ENCODE measurements at places on chromosomes 2 and 18. TPM values are rescaled to one million over a fixed set of nuclear protein-coding genes. Genes with fewer than 3 reads are reported as not detected.

DNA sequence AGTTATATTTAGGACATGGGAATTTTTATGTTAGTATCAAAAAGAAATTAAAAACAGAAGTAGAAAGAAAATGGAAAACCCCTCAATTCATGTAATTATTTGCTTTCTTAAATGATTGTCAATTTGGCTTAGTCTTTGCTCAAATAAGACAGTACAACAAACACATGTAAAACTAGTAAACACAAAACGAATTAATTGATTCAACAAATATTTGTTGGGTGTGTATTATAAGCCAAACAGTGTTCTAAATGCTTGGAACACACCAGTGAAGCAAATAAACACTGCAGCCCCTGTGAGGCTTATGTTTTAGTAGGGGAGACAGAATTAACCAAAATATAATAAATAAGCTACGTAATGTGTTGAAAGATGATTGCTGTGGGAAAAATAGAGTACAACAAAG, 234.5 kb upstream of the STON1 start:
- no peak for DNase-seq

DNA sequence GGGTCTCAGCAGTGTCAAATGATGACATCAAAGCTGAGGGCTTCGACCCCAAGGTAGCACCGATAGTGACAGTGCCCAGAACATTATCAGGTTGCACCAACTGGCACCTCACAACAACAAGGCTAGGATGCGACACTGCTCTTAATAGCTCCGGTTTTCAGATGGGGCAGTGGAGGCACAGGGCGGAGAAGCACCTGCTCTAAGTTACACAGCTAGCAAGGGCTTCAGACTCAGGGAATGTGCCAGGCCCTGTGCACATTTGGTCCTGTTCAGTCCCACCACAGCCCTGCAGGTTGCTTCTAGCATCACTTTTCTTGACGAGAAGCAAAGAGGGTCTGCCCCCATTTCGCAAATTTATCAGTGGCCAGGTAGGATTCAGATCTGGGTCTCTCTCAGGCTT, 74.1 kb downstream of the DGKD start:
- no peak for DNase-seq

Gene HOXD3
- total RNA-seq = not detected

DNA sequence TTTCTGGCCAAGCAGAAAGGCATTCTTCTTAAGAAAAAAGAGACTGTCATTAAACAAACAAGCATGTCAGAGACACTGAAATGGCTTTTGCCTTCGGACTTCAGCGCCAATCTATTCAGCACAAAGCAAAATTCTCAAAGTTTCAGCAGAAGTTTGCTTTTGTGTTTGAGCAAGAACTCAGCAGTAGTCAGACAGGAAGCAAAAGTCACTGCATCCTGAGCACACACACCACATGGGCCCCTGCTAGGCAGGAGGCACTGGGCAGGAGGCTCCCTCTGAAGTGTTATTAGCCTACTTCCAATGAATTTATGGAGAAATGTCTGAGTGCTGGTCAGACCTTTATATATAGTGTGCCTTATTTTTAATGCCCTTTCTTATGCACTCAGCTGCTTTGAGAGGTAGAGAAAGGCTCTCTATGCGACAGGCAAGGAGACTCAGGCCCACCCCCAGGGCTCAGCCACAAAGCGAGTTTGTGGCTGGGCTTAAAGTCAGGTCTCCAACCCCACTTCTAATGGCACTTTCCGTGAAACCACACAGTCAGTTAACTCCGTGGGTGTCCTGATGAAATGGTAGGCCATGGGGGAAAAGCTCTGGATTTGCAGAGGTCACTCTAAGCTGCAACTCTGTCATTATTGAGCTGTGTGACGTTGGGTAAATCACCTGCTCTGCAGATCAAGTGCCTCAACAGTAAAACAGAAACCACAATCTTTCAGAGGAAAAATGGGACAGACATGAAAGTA, 161.0 kb upstream of the TMEM200C start:
- peak; percentile 25 for DNase-seq

Gene PARD3B
- total RNA-seq = 2.0 TPM

- DNase-seq = no peak
These were observed 4.8 kb upstream of the IMPA2 start for GRCh38 chr18:11976315-11977152.

Gene IL1R1
- 1.7 TPM for total RNA-seq

Gene MTCL1
- total RNA-seq = 36.9 TPM

DNA sequence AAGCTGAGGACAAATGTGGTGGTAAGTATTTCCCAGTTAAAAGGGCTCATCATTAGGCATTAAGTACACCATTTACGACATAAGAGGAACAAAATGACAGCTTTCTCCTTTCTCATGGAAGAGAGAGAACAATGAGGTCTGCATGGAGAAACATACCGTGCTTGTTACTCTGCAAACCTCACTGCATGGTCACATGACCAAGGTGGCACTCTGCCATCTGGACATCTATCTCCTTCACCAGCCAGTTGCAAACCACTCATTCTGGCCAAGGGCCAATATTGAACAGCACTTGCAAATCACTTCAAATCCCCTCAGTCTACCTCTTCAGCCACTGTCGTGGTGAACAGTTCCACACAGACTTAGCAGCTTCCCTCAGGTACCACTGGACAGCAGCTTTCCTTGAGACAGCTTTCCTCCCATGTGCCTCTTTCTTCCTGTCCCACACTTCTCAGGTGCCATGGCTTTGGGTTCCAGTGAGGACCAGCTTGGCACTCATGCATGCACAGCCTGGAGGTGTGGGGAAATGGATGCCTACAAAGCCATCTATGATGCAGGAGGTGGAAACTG, 29.5 kb upstream of the DPP4 start:
- no peak for DNase-seq

DNA sequence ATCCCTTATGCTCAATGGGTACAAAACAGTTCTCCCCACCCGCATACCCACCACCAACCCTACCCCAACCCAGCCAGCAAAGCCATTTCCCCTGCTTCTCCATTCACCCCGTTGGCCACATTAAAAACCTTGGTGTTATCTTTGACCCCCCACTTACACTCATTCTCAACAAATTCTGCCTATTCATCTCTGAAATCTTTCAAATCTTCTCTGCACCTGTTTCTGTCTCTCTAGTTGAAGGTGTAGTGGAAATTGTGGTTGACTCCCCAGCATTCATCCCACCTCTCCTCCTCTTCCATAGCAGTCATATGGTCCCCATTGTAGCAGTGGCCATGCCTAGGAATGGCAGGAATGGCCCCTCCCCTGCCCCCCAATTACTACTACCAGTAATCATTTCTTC, 20.5 kb upstream of the TET3 start:
- DNase-seq = no peak

- DNase-seq = peak; percentile 44
These were observed 1.5 kb upstream of the BCL2L11 start for GRCh38 chr2:111118981-111119821.

DNA sequence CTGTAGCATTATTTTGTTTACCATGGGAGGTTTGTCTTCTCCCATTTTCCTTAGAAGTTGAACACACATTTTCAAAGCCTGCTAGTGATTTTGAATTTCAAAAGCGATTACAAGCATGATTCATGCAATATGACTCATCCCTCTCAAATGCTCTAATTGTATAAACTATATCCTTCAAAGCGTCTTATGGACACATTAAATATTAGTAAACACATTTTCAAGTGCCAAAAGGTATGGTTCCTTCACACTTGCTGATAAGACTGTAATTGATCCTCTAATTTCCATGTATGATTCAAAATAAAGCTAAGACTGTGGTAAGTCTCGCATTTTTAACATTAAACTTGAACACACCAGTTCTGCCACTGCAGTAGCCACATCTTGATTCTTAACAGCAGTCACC, 512.9 kb downstream of the LRRTM4 start:
- DNase-seq = no peak

Gene SLC4A3
- total RNA-seq = 0.88 TPM

GRCh38 chr2:232997749-232998665, 15.0 kb downstream of the NGEF start:
- no peak for DNase-seq

GRCh38 chr2:237485304-237485703, 1.7 kb upstream of the MLPH start:
- no peak for DNase-seq

GRCh38 chr2:53630026-53630606, 137.5 kb upstream of the CHAC2 start:
- no peak for DNase-seq

GRCh38 chr2:67642961-67643360, 245.8 kb downstream of the ETAA1 start:
- no peak for DNase-seq
